Central memory CD4-positive, alpha-beta T cell (primary cell): ENCODE measurements at places on chromosomes 6 and 20.
A peak's percentile ranks its signal among the peaks of the same experiment; 100 is the strongest.

- no peak for DNase-seq
Observed at GRCh38 chr6:87706187-87706966, 4.3 kb upstream of the AKIRIN2 start.

GRCh38 chr6:133990321-133990720 lies 37.3 kb downstream of the TBPL1 start:
- DNase-seq, result no peak

- DNase-seq, result no peak
Observed at GRCh38 chr20:5212907-5213487, 86.2 kb downstream of the CDS2 start.

DNA sequence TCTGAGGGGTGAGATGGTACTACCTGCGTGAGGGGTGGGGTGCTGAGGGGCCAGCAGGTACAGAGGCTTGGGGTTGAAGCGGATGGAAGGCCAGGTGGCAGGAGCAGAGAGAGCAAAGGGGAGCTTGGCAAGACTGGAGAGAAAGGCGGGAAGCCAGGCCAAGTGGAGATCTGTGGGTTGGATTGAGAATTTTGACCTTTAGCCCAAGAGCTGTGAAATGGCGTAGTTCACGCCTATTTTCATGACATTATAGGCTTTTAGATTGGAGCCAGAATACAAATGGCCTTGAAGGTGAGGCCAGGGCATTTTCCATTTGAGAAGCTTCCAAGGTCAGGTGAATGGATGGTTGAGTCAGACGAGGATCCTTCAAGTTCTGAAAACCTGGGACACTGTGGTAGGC lies 2.5 kb downstream of the ATRN start:
- DNase-seq, result no peak

- DNase-seq, result no peak
Observed at GRCh38 chr6:100573166-100573565, 108.4 kb upstream of the SIM1 start.

DNA sequence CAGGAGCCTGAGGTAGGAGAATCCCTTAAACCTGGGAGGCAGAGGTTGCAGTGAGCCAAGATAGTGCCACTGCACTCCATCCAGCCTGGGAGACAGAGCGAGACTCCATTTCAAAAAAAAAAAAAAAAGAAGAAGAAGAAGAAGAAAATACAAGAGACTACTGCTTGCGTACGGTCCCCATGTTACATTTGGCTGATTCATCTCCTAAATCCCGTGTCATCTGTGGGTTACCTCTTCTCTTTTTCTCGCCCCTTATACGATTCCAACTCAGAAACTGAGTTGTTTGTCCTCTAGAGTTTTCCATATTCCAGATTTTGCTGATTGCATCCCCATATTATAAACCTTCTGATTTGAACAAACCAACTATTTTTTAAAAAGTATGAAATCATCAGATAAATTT lies 62.4 kb upstream of the NELFCD start:
- no peak for DNase-seq

DNA sequence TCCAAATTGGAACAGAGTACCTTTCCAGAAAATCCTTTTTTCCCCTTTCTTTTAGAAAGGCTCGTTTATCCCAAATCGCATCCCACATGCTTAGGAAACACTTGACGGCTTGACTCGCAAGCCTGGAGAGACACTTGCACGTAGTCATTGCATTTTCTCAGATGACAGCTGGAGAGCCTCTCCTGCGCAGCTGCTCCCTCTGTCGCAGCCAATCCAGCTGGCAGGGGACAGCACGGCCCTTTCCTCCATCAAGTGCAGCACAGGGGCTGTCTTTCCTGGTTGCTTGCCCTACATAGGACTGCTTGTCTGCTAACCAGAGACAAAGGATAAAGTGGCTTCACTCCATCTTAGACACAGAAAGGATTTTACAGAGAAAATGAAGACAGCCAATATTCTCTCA lies 77.6 kb upstream of the RGS17 start:
- DNase-seq, result no peak

DNA sequence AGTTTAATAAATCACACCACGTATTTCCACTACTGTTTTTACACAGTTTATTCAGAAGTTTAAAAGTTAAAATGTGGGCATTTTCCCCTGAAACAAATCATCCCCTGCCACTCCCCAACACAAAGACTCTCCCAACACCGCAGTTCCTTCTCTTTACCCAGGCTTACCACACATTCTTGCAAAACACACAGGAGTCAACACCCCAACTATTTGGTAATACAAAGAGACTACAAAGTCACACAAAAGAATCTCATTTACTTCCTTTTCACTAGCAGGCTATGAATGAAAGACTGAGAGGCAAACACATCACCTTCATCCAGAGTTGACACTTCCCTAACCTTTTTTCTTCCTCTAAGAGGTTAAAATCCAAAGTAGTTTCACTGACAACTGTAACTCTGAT lies 51.1 kb downstream of the KCTD20 start:
- no peak for DNase-seq

GRCh38 chr6:42259841-42260395 lies 42.3 kb upstream of the MRPS10 start:
- no peak for DNase-seq

DNA sequence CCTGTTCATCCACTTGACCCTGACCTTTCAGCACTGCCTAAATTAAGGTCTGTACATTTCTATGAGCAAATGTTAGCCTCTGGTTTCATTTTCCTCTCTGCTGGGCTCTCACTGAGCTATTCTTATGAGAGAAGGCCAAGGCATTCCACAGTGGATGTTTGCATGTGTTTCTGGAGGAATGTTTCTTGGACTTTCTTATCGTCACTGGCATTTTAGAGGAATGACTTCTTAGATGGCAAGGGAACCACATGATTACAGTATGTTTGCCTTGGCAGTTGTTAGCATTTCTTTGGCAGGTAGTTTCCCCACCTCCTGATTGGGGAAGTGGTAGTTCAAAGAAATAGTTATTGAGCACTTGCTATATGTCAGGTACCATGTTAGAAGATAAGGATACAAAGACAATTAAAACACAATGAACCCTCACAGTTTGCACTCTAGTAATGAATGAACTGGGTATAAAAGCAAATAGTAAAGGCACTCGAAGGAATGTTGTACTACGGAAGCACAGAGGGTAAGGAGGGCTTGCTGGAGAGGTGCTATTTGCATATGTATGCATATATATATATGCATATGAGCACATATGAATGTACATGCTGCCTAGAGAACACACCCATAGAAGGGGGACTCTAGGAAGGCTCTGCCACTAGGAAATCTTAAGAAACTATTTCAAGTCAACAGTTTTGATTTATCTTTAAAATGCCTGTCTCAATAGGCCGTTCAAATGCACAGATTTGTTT lies 307.4 kb downstream of the EYA4 start:
- no peak for DNase-seq

DNA sequence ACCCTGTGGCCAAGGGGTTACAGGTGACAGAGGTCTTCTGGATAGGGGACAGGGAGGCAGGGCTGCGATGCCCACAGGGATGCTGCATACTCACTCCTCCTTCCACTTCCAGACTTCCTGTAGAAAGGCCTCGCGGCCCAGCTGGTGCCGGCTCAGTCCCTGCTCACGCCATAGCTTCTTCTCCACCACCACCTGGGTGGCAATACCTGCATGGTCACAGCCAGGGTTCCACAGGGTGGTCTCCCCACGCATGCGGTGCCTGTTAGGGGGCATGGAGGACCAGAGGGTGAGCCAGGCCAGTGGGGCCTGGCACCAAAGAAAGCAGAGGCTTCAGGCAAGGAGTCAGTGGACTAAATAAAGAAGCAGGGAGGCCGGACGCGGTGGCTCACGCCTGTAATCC lies 8.3 kb upstream of the VWA7 start:
- DNase-seq, result no peak

DNA sequence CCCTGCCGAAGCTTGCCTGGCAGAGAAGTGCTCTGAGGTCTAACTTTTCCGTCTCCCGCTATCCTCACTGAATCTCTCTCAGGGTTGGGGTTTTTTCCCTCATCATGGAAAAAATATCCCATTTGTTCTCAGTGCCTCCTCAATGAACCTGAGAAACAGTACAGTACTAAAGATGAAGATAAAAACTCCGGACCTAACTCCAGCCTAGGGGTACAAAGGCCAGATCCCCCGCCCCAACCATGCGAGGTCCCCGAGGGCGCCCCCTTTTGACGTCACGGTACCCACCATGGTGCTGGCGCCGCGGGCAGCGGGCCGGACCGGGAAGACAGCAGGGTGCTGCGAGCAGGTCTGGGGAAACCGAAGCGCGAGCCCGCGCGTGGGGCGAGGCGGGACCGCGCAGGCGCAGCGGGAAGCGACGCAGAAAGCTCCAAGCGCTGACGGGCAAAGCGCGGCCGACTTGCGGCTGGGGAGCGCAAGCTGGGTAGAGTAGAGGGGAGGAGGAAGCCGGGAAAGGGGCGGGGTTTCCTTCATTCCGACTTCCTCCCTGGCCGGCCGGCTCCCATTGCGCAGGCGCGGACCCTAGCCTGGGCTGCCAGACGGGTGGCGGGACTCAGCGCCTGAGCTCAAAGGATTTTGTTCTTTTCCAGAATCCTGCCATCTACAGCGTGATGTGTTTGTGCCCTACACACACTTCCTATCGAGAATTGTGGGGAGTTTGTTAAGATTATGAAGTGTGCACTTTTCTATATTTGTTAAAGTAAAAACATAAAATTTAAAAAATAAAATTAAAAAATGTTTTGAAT lies at the start of gene LSM2:
Gene LSM2, minus strand, starts transcription at position 497 of the 803 bp plus-strand sequence. Its CDS starts 209 bp downstream, at position 288.
- peak; percentile 98 for DNase-seq

DNA sequence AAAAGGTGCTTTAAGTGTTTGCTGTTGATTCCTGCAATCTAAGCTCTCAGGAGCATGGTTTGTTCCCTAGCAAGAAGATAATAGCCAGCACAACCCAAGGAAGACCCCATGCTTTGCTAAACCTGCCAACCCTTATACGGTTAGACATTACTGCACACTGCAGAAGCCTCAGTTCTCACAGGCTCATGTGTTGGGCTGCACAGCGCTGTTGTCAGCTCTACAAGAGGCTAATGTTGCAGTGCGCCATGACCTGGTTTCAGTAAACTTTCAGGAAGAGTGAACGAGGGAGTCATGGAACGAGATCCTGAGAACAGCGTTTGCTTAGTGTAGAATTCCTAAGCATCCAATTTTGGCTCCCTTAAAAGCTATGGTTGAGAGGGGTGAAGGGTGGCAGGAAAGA lies 218.5 kb downstream of the ARHGAP18 start:
- no peak for DNase-seq

- no peak for DNase-seq
Observed at GRCh38 chr6:37515712-37516075, 16.0 kb upstream of the CCDC167 start.

DNA sequence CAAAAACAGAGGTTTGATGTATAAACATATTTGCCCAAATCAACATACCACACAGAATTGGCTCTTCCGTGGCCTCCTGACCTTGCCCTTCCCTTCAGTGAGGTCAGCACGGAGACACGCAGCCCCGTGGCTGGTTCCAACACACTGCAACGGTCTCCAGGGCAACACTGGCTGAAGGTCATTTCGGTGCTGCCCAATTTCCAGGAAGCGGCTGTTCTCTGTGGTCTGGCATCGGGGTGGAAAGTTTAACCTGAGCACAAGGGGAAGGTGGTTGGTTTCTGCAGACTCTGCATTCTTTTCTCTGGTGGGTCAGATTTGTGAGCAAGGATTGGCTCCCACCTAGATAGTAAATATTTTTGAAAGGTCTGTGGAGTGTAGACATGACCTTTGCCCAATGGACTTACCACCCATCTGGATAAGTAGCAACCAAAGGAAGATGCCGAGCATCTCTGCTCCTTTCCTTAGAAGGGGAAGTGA lies 177.6 kb upstream of the PHACTR1 start:
- DNase-seq, result no peak

GRCh38 chr6:39804466-39805065 lies 12.4 kb downstream of the DAAM2 start:
- DNase-seq, result no peak

GRCh38 chr6:107491138-107491609 lies 1.3 kb downstream of the SOBP start:
- DNase-seq, result no peak

DNA sequence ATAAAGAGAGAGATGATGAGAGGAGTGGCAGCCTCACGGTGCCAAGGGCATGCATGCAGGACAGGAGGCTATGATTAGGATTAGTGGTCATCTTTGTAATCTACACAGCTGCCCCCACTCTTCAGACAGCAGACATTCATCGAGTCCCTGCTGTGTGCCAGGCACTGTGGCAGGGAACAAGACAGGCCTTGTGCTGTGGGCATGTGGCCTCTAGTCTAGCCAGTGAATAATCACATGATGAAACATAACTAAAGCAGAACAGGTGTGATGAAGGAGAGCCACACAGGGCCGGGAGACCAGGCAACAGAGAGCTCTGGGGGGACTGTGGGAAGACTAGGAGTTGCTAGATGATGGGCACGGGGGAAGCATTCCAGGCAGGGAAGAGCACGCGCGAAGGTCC lies 22.2 kb downstream of the TOX2 start:
- DNase-seq, result no peak

DNA sequence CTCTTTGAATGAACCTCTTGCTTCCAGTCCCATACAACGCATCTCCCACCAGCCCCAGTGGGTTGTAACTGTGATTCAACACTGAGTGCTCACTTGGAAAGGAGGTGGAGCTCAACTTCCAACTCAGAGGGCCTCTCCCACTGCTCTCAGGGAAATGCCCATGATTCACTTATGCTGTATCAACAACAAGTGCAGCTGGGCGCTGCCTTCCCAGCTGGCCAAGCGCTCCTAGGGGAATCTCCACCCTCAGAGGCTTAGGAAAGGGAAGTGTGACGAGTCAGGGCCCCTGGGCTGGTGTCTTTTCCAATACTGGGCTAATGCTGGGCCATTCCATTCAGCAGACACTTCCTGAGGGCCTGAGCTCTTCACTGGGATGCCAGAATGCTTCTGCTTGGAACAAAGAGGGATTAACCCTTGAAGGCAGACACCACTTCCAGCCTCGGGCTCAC lies 8.1 kb upstream of the OCSTAMP start:
- DNase-seq, result no peak

DNA sequence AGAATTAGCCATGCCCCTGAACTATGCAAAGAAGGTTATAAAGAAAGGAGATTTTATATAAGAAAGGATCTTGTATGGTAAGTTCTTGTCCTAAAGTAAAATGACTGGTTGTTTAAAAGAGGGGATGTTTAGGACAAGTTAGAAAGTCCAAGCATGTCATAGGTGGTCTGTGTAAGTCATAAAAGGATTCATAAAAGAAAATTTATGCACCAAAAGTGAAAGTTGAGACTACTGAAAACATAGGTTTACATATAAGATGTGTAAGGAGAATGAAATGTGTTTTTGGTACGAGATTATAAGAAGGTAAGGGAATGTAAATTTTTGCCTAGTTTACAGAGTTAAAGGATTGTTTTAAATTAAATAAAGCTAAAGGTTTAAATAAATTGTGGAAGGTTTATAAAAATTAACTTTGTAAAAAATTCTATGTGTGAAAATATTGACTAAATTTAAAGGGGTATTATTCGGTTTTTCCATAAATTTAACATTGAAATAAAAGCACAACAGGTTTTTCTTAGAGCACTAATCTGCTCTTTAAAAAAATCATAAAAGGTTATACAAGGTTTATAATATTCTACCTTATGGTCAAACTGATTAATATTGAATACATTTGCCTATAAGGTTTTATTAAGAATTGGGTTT lies 93.6 kb upstream of the UST start:
- DNase-seq, result no peak

- no peak for DNase-seq
Observed at GRCh38 chr6:47292944-47293343, 16.8 kb downstream of the TNFRSF21 start.
